ENCODE measurements at places on chromosomes 12 and 14.
A peak's percentile ranks its signal among the peaks of the same experiment; 100 is the strongest.

- no peak for DNase-seq
These were observed 36.9 kb downstream of the BCL11B start for GRCh38 chr14:99234961-99235571.

GRCh38 chr12:75964150-75964549 lies 67.4 kb downstream of the PHLDA1 start:
- DNase-seq = no peak

- DNase-seq = no peak
These were observed 110.4 kb downstream of the ZFP36L1 start for GRCh38 chr14:68682166-68683103.

GRCh38 chr12:34595749-34596733 lies 573.7 kb downstream of the ALG10 start:
- no peak for DNase-seq

DNA sequence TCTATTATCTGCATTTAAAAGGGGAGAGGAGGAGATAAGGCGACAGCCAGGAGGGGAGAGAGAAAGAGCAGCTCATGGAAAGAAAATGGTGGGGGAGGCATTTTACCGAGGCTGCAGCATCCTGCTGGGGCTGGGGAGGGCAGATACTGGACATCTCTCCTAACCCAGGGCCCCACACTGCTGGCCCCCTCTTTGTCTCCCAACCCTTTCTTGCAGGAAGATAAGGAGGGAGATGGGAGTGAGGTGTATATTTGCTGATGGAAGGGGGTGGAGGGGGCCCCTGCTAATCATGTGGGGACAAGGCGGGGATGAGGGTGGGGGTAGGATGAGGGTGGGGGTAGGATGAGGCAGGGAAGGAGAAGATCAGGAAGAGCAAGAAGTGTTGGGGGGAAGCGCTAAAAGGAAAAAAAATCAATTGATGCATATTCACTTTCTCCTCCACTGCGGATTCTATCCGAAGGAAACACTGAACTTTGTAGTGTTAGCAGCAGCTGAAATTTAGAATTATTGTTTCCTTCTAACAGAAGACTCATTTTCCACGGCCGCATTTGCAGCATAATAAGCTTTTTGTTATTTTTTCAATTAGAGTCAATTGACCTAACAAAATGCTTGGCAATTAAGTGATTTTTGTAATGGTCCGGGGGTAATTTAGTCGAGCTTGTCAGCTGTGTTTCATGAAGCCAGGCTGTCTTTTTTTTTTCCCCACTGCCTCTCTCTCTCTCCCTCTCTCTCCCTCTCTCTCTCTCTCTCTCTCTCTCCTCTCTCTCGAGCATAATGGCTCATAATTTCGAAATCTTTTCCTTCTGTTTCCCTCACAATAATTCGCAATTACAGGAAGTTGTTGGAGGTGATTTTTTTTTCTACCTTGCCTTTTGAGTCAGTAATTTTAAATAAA lies 1134.6 kb downstream of the BCL11B start:
- no peak for DNase-seq

GRCh38 chr14:95078867-95079266 lies 78.5 kb downstream of the DICER1 start:
- no peak for DNase-seq

DNA sequence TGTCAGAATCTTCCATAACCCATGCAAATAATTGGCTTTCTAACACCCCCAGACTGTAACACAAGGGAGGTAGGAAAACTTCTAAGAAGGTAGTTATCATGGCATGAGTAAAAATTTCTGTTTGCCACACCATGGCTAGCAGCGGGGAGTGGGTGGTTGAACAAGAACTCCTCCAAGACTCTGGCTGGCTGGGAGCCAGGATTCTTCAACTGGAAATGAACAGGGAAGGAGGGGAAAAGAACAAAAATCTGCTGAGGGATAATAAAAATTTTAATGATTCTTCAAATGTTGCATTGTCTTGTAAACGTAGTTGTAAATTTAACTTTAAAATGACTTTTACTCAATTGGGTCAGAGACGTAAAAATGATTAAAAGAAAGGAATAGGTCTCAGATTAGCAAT lies 78.9 kb downstream of the AKAP6 start:
- DNase-seq = no peak

- no peak for DNase-seq
These were observed 6.2 kb downstream of the OR4K17 start for GRCh38 chr14:20116748-20117147.

- DNase-seq = no peak
These were observed 151.4 kb upstream of the EEA1 start for GRCh38 chr12:93080452-93080851.

GRCh38 chr12:17062267-17063036 lies 456.5 kb upstream of the LMO3 start:
- DNase-seq = no peak

GRCh38 chr12:122238861-122239260 lies 13.0 kb upstream of the DIABLO start:
- DNase-seq = no peak

GRCh38 chr12:29389295-29389919 lies 8.4 kb upstream of the ERGIC2 start:
- DNase-seq = no peak

DNA sequence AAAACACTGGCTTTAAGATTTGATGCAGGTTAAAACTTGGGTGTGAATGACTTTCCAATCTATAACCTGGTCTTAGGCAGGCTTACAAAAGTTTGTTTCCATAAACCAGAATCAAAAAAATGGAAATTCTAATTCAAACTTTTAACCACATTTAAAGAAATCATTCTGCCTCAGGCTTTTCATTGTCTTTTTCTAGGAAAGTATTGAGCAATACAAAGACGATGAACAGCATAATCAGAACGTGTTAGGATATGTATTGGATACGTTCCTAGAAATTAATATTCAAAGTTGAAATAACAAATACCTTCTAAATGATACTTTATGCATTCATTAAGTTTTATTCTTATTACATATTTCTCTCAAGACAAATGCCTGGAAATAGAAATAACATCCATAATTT lies 172.9 kb downstream of the CEP128 start:
- no peak for DNase-seq

GRCh38 chr14:75877292-75877691 lies 104.5 kb downstream of the TGFB3 start:
- no peak for DNase-seq

DNA sequence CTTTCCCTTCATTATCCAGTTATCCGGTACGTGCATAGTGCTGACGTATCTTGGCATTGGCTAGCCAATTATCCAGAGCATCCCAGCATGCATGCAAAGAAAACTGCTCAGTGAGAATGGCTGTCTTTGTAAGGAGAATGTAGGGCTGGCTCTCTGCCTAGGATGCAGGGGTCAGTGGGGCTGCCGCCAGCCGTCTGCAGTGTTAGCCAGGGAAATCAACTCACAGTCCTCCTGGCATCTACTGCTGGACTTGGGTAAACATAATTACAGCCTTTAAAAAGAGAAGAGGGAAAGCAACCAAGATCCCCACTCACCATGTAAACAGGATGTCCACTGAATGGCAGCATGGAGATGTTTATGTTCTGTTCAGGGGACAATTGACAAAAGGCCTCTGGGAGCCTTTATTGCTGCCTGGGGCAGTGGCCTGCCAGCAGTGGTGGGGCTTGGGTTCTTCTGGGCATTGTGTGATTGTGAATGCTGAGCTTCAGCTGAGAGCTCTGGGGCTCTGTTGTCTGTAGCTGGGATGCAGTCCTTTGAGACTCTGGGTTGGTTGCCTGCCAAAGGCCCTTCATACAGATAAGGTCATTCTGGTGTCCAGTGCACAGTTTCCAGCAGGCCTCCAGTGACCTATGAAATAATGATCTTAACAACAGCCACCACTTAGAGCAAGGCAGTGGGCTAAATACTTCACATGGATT lies 121.8 kb downstream of the TBC1D30 start:
- DNase-seq = peak; percentile 67

DNA sequence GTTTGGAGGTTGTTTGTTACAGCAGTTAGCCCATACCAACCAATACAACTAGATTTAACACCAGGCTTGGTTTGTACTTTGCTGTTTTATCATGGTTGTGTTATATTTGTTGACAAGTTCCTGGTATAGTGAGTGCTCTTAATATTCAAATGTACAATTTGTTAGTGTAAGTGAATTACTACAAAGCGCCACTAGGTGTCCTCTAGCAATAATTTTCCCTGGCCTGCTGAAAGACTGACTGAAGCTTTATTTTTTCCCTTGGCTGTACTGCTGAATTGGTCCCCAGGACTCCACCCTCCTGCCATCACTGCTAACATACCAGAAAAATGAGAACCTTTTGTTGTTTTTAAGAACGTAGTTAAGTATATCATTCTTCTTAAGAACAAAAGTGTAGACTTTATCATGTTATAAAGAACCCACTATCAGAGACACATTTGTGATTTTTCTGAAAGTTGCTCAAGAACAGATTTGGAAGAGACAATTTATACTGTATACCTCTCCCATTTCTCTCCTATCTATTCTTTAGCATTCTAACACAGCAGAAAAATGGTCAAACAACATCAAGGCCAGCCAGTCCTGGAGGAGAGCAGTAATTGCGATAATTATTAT lies 75.3 kb upstream of the FAR2 start:
- DNase-seq = peak; percentile 53

DNA sequence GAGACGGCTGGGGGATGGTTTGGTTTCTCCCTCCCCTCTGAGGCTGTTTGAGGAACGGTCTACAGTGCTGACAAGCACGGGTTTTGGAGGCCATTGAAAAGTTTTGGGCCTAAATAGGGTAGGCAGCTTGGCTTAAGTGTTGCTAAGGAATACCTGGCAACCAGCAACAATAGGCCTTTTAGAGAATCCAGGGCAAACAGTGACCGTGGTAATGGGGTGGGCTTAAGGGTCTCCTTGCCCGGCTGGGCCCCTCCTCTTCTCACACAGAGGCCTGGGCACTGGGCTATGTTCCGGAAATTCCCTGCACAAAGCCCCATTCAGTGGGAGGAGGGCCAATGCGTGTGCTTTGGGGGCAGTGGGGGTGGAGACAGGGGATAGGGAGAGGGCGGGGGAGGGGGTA lies 55.4 kb downstream of the ASCL1 start:
- DNase-seq = peak; percentile 28

DNA sequence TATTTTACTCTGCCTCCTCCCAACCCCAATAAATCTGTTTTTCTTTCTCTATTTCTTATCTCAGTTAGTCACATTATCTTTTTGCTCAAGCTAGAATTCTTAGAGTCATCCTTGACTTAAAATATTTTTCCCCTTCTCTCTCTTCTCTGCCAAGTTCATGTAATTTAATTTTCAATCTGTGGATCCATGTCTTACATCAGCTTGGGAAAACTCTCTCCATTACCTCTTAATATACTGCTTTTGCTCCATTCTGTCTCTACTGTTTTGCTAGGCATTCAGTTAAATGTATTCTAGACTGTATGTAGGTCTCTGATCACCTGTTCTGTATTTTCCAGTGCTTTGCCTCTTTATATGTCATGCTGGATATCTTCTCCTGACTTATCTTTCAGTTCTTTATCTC lies 51.0 kb upstream of the NR1H4 start:
- DNase-seq = no peak

GRCh38 chr12:69442894-69443293 lies 27.3 kb upstream of the FRS2 start:
- DNase-seq = no peak

- DNase-seq = no peak
These were observed 35.5 kb upstream of the KCNC2 start for GRCh38 chr12:75245108-75245507.

DNA sequence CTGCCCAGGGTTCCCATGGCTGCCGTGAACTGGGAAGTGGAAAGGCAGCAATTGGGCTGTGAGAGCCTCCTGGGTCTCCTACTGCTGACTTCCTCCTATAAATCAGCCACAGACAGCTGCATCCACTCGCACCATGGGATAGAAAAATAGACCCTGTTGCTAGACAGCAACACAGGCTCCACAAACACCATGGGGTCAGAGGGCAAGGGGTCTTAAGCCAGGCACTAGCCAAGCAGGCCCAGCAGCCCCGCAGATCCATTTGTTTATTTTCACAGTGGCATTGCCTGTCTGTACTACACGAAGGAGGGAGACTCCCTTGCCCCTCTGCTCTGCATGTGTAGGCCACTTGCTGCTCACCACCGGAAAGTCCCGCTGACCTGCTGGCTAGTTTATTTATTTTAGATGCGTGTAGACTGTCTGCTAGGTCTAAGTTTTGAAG lies 139.8 kb downstream of the DACT1 start:
- no peak for DNase-seq

DNA sequence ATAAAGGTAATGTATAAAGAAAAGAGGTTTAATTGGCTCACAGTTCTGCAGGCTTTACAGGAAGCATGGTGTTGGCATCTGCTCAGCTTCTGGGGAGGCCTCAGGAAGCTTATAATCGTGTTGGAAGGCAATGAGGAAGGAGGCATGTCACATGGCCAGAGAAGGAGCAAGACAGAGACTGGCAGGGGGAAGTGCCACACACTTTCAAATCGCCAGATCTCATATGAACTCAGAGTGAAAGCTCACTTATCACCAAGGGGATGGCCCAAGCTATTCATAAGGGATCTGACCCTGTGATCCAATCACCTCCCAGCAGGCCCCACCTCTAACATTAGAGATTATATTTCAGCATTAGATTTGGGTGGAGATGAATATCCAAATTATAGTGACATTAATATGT lies 26.3 kb downstream of the LDHB start:
- no peak for DNase-seq

DNA sequence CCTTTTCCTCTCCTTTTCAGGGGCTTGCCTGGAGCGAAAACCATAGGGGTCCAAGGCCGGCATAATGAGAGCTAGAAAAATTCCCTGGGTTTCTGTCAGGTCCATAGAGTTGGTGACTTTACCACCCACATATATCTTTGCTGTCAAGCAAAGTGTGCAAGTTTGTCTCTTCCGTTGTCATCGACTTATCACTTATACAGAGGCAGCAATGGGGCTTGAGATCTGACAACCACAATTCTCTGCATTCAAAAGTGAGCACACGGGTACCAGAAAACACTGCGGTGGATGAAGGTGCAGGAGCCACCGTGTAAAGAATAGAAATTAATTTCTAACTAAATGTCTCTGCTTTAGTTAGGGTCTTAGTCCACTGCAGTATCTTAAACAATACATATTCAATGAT lies 162.3 kb downstream of the DAD1 start:
- no peak for DNase-seq

DNA sequence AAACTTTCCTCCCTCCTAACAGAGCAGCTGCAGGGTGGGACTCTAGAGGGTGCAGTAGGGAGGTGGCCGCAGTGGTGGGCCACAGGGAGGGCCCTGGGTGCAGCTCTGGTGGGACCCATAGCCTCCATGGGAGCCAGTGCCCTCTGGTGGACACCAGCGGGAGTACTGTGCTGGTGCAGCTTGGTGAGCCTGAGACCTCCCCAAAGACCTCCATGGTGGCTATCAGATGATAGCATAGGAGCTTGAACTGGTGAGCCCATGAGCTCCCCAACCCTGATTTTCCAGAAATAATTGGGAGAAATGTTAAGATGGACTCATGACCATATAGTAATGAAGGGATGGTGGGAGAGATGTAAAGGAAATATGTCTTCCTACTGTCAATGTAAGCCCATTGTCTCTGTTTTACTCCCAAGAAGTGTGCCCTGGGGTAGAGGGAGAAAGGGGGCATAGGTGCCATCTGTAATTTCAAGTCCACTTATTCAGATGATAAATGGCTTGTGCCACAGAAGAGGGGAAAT lies 98.7 kb downstream of the GAS2L3 start:
- peak; percentile 17 for DNase-seq

- no peak for DNase-seq
These were observed 35.9 kb upstream of the CHST11 start for GRCh38 chr12:104420868-104421267.

GRCh38 chr12:123384318-123384993 lies 524 bp downstream of the KMT5A start:
- DNase-seq = no peak

- no peak for DNase-seq
These were observed 583.7 kb upstream of the USP15 start for GRCh38 chr12:61676520-61676919.

Data from cerebellar cortex (tissue), 1 donor.